ENCODE measurements at places on chromosomes 4 and X.
A peak's percentile ranks its signal among the peaks of the same experiment; 100 is the strongest.

- DNase-seq, result no peak
Observed at GRCh38 chrX:39309721-39310152, 508.5 kb downstream of the MID1IP1 start.

GRCh38 chrX:6505960-6506359 lies 29.0 kb downstream of the VCX3A start:
- DNase-seq, result no peak

DNA sequence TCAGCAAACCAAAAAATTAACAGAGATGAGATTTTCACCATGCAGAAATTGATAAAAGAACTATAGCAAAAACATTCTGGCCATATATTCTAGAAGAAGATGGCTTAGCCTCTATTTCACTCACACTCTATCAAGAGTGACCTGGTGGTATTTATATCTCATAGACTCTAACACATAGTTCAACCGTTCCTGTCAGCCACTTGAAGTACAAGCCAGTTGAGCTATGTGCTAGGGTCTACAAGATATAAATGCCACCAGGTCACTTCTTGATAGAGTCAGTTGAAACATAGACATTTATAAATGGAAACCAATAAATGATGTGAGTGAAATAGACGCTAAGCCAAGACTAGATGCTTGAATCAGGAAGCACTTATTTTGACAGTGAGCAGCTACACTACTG lies 836.7 kb upstream of the EPHA5 start:
- DNase-seq, result no peak

- DNase-seq, result no peak
Observed at GRCh38 chr4:82138374-82138773, 235.4 kb downstream of the HNRNPD start.

DNA sequence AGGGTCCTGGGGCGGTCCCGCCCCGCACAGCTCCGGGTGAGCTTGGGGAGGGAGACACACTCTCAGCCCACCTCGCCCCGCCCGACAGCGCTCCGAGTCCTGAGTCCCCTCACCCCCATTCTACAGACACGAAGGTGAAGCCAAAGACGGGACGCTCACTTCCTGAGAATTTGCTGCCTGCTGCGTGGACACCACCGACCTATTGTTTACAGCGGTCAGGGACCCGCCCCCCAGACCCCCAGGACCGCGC lies 796 bp upstream of the ZNF141 start:
- no peak for DNase-seq

GRCh38 chr4:86840858-86841257 lies 8.3 kb downstream of the SLC10A6 start:
- no peak for DNase-seq

- peak; percentile 89 for DNase-seq
Observed at GRCh38 chr4:184792950-184793555, 32.7 kb downstream of the ACSL1 start.

DNA sequence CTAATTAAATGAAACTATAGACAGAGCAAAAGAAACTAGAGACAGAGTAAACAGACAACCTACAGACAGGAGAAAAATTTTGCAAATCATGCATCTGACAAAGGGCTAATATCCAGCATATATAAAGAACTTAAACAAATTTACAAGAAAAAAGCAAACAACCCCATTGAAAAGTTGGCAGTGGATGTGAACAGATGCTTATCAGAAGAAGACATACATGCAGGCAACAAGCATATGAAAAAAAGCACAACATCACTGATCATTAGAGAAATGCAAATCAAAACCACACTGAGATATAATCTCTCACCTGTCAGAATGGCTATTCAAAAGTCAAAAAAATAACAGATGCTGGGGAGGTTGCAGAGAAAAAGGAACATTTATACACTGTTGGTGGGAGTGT lies 14.8 kb downstream of the ZNF280C start:
- DNase-seq, result no peak

Data from AG10803 (cell line).